ENCODE measurements at places on chromosomes 1 and 21.

GRCh38 chr1:158078569-158079080, 85.2 kb downstream of the KIRREL1 start:
- no peak for DNase-seq

GRCh38 chr1:156162430-156163037, 9.1 kb downstream of the SEMA4A start:
- no peak for DNase-seq

GRCh38 chr1:116361648-116362047, 11.4 kb upstream of the ATP1A1 start:
- no peak for DNase-seq

GRCh38 chr1:229434005-229434640, at the start of gene ACTA1:
Gene ACTA1 (minus strand): TSS chr1:229434094. CDS start chr1:229433115, 979 bp downstream.
- no peak for DNase-seq

- DNase-seq = no peak
Observed at GRCh38 chr1:227937031-227937837, 10.5 kb downstream of the WNT9A start.

DNA sequence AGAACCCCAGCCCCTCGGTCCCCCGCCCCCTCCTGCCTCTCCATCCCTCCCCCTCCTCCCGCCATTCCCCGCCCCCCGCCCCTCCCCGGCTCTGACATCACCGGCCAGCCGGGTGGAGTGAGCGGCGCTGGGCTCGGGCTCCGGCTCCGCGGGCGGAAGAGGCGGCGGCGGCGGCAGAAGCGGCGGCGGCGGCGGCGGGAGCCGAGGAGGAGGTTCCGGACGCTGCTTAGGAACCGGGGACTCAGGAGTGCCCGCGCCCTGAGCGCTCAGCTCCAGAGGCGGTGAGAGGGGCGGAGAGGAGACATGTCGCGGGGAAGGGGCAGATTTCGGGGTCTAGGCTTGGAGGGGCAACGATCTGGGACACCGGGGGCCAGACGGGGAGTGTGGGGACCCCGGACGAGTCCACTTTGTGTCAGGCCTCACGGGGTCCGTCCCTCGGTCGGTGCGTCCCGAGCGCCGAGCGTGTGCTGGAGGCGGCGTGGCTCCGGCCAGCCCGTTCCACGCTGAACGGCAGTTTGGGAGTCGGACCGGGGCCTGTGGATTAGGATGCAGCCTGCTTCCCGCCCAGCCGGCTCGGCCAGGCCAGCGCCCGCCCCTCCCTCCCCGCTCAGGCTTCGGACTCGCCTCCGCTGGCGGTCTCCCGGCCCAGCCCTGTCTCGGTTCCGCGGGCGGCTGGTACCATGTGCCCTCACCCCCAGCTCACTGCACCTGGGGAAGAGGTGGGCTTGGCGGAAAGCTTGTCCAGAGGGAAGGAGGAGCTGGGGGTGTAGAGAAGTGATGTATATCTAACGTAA, at the start of gene PEA15:
Gene PEA15 (plus strand): TSS at position 143 of the 794 bp plus-strand sequence. CDS start 6,161 bp downstream, outside the sequence.
- peak; percentile 76 for DNase-seq

GRCh38 chr1:35555212-35555584, 2.0 kb downstream of the KIAA0319L start:
- no peak for DNase-seq

- peak; percentile 82 for DNase-seq
Observed at GRCh38 chr1:2044510-2045319, 5.5 kb upstream of the PRKCZ start.

- DNase-seq = no peak
Observed at GRCh38 chr1:41981796-41982195, 63.1 kb upstream of the HIVEP3 start.
